ENCODE measurements at places on chromosomes 16 and 17. TPM values are rescaled to one million over a fixed set of nuclear protein-coding genes. Genes with fewer than 3 reads are reported as not detected.
A peak's percentile ranks its signal among the peaks of the same experiment; 100 is the strongest.

DNA sequence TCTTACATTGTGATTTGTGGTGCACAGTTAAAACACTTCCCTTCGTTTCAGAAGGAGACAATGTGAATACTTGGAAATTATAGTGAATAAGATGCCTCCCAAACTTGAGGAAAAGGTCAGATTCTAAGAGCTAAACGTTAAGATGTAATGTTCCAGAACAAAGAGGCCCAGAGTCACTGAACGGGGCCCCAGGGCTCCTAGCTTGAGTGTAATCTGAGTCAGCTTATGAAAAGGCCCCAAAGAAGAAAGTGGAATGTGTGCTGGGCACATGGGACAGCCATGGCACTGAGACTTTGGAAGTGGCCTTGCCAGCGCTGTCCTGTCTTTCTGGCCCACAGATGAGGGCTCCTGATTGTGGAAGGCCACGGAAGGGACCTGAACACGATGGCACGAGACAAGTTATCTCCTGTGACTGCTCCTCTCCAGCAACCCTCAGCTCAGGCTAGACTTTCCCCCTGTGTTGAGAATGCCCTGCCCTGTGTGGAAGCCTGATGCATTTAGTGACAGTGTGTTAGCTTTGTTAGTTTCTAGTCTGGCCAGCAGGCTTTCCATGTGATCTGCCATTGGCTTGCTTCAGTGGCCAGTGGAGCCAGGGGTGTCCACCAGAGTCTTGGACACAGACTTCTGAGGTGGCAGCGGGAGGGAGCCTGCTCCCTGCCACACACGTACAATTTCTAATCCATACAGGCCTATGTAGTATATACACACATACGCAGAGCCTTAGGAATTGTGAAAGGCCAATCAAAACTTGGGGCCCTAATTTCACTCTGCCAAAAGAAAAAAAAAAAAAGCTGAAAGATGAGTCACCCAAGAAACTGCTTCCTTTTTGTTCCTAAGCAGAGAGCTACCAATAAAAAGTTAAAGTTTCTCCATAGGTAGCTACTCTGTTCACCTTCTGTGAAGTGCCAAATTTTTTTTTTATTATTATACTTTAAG is 13.1 kb downstream of the SPATA33 start:
- DNase-seq, result no peak

The SEC14L5 gene
- total RNA-seq, result 1.6 TPM

The GOSR2 gene
- total RNA-seq, result 55.0 TPM

- DNase-seq, result no peak
These were observed 11.1 kb downstream of the BPTF start for GRCh38 chr17:67836205-67836987.

GRCh38 chr16:55494994-55495421 is 13.9 kb upstream of the LPCAT2 start:
- peak; percentile 67 for DNase-seq

DNA sequence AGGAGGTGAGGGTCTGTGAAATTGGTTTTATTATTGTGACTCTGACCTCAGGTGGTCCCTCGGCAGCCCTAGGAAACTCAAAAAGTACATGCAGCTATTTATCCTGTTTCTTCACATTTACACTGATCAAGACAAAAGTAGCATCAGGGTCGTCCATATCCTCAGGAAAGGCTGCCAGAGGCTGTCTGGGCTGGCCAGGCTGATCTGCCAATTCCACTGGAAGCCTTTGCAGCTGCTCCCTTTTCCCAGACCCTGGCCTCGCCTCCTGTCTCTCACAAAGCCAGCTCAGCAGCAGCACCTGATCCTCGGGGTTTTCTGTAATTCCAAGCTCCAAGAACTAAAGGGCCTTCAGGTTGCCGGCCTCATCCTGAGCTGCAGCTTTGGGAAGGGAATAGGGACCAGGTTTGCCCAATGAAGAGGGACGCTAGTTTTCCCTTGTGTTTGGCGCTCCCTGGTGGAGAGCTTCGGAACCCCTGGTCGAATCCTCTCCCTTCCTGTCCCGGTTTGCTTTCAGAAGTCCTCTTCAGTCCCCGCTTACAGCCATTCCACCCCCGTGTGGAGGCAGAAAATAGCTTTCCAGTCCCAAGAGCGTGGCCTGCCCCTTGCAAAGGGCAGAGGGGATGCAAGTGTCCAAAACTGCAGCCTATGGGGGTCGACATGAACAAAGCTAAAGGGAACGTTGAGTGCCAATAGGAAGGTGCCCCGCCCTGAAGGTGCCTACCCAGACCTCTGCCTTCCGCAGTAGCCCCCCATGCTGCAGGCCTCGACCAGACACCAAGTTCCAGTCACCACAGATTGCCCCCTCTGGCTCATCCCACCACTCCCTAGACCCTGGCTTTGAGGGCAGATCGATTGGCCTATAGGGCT is 13.4 kb downstream of the MFSD6L start:
- DNase-seq, result peak; percentile 87

DNA sequence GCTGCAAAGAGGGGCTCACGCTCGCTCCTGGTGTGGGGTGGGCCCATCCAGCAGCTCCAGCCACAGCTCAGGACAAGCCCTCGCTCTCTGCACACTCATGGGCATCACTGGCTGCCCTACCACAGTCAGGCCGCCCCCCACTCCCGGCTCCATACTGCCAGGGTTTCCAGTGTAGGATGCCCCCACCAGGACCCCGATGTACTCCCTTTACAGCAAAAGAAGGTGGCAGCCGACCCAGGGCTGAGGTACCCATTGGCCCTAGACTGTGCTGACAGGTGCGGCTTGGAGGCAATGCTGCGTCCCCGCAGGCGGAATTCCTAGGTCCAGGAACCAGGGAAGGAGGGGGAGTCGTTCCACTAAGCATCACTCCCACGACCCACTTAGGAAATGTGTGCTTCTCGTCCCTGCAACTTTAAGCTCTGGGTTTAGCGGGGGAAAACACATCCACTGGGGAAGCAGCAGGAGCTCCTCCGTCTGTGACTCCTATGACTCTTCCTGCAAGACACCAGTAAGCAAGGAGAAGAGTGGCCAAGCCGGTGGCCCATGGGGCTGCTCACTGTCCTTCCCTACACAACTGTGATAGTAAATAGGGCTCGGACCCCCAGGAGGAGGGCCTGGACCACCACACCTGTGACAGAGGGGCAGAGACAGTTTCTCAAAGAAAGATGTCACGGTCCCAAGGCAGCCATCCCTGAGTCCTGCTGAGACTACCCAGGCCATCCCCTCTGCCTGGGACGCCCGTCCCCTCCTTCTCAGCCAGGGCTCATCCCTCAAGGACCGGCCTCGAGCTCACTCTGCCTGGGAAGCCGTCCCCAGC is 13.1 kb downstream of the CORO7 start:
- DNase-seq, result no peak

- no peak for DNase-seq
These were observed 111.9 kb downstream of the SOCS1 start for GRCh38 chr16:11144122-11144521.

GRCh38 chr17:66492561-66493005 is 190.2 kb downstream of the PRKCA start:
- DNase-seq, result no peak

The PYY gene
- 22.0 TPM for total RNA-seq

- DNase-seq, result no peak
These were observed 178.7 kb downstream of the GRIN2A start for GRCh38 chr16:10003486-10003885.

DNA sequence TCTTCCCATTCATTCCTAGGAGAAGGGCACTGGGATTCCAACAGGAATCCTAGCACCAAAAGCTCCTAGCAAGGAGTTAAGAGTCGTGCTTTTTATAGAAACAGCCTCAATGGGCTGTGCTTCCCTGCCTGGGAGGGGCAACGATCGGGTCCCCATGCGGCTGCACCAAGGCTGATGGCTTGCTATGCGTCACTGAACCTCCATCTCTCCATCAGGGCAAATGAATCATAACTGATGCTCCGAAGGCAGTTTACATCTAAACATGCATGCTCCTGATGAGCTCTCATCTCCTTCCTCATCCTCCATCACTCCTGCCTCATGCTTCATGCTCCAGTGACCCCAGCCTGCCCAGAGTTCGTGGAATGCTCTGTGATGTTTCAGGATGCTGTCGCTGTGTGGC is 270.5 kb downstream of the FOXL1 start:
- no peak for DNase-seq

- no peak for DNase-seq
These were observed 64.9 kb upstream of the LGALS9 start for GRCh38 chr17:27565874-27566670.

Data from mucosa of descending colon (tissue), 3 donors.